ENCODE measurements at places on chromosomes 5 and 9. TPM values are rescaled to one million over a fixed set of nuclear protein-coding genes. Genes with fewer than 3 reads are reported as not detected.

PLK2 gene
- polyA plus RNA-seq: 26.2 TPM

POU5F2 gene
- polyA plus RNA-seq: not detected

SPATA31E1 gene
- not detected for polyA plus RNA-seq

ZBED3 gene
- polyA plus RNA-seq: 2.4 TPM

TSLP gene
- polyA plus RNA-seq: 0.30 TPM

IL9 gene
- not detected for polyA plus RNA-seq

DOCK8 gene
- 20.8 TPM for polyA plus RNA-seq

TCF7 gene
- 9.7 TPM for polyA plus RNA-seq

GABRG2 gene
- not detected for polyA plus RNA-seq

MEIKIN gene
- not detected for polyA plus RNA-seq

- no peak for DNase-seq
These were observed 25.6 kb upstream of the VLDLR start for GRCh38 chr9:2595973-2596372.

DNA sequence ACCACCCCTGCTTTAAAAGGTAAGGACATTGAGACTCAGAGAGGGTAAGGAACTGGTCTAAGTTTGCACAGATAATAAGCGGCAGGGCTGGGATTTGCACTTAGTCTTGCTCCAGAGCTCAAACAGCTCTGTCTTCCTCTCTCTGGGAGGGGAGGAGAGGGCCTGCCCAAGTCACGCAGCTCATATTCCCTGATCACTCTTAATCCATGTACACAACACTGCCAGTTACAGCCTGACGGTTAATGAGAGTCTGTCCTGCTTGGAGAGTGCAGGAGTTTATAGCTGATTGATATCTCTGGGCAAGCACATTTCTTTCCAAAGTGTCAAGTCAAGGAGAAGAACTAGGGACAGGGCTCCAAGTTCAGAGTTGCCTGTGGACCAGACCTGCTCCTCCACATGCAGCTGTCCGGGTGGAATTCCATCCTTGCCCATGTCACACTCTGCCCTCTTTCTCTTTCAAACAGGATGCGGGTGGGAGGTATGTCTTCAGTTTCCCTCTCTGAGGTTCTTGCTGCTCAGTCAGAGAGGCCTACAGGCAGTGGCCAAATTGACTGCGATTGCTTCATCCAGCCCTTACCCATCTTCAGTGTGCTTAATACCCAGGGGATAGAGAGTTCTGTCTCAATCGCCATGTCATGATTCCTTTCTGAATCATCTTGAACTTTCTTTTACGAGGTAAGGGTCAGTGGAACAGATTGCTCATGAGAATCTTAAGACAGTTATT is 54.5 kb downstream of the GALNT12 start:
- no peak for DNase-seq

GRCh38 chr5:125041798-125042197 is 295.4 kb upstream of the ZNF608 start:
- no peak for DNase-seq

DNA sequence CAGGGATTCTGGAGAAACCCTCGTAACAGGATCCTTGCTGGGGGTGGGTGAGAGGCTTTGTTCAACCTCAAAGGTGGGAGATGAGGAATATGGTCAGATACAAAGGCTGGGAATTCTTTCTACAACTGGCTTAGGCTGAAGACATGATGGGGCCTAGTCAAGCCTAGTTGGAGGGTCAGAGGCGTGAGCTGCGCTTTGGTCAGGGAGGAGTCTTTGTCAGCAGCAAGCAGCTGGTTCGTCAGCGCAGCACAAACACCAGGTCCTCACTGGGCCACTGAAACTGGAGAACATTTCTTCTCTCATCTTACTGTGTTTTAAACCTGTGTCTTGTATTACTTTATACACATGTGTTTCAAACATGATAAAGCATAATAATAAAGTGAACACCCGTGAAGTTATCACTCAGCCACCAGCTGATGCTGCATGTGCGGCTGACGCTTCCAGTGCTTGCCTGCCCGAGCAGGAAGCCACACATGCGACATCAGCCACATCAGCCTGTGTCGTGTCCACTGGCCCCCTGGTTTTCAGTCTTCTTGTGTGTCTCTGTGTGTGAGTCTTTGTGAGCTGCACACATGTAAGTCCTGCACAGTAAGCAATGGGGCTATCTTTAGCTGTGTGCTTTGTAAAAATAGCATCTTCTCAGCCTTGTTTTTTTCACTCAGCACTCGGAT is 81.5 kb downstream of the WNK2 start:
- DNase-seq: no peak

DNA sequence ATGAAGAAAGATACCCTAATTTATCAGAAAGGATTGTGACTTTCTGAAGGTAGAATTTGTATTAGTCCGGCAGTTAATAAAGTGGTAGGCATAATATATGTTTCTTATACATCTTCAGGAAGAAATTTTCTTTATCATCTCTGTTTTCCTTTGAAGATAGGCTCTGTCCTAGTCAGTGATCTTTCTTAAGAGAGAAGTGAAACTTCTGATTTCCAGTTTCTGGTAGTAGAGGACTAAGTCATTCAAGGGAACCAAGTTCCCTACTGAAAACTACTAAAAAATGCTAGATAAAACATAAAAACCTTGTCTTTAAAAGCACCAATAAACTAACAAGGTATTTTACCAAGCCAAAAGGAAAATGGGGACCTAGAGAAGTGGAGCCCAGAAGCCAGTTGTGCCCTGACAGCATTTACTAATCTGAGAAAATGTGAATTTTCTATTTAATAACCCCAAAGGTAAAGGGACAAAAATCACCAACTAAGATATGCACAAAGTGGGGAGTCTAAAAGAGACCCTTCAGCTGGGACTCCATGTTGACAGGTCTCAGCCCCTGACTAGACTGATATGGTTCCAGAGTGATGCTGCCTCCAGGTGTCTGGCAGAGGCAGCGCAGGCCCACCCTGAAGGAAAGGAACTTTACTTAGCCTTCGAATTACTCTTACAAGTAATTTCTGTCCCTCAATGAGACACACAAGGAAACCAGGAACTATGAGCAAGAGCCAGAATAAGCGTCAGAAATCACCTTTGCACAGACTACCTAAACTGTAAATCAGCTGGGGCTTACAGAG is 72.7 kb downstream of the FAM78A start:
- no peak for DNase-seq

DNA sequence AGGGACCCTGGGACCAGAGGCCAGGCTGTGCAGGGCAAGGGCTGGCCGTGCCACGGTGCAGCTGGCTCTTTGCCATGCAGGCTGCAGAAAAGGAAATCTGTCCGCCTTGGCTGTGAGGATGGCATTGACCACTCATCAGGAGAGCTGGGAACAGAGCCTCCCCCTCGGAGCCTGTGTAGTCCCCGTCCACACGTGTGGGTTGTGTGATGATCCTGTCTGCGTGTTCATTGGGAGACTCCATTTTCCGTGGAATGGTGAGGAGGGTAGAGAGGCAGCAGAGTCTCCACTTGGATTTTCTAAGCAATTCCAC is 47.7 kb downstream of the EHMT1 start:
- no peak for DNase-seq

DNA sequence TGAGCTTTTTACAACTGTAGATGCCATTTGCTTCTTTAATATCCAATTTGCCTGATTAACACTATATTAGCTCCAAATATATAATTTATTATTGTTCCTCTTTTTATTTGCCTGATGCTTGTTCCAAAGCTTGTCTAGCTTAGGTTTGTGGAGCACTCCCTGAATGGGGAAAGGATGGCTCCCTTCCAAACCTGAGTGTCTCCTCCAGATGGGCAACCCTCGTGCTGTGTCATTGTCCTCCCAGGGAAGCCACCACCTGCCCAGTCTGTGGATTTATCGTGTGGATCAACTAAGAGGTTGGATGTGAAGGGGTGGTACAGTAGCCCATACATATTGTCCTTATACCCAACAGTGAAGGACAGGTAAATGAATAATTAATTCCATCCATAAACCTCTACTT is 404.9 kb downstream of the CDK5RAP2 start:
- no peak for DNase-seq

DNA sequence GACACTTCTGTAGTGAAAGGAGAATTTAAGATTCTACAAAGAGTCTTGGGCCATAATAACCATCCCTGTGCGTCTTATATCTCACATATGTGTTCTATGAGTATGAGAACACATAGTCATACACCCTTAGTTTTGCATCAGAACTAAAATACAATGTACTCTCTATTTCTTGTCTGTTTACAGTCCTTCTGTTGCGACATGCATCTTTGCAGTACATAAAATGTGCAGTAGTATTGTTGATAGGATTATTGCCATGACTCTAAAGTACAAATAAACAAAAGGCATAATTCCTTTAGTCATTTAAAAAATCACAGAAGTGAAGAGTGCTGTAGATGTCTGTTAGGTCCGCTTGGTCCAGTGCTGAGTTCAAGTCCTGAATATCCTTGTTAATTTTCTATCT is 201.9 kb downstream of the NR3C1 start:
- no peak for DNase-seq

DNA sequence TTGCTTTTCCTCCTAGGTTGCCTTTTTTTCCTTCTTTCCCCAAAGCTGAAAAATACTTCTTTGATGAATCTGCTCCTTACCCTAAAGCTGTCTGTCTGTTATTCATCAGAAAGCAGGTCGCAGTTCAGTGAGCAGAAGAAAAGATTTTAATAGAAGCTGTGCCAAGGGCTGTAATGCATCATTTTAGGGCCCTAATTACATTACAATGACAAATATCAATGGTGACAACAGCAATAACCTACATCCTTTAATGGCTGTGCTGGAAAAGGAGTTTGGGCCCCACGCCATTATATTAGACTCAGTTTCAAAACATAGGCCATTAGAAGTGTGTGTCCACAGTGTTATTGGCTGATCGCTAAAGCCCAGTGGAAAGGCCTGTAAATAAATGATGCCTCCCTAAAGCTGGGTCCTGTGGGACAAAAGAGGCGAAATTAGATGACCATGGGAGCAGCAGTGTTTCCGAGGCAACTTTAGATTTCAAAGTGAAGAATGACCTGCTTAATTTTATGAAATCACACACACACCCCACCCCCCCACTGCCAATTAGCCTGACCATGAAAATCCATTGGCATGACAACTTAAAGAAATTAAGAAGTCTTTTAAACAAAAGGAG is 38.4 kb downstream of the TLE4 start:
- no peak for DNase-seq

DNA sequence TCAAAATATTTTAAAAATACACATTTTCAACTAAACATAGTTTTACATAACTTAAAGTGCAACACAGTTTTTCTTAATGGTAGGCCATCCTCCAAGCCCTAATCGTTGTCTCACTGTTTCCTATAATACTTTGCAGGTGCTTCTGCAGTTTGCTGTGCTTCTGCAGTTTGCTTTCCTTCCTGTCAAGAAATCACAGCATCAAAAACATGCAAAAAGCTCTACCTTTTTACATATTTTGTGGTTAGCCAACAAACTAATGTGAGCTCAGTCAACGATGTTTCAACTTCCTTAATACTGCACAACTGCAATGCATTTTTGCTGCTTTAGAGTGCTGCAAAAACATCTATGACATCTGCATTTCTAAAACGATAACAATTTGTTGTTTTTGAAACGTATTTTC is 25.2 kb downstream of the EMB start:
- DNase-seq: peak; percentile 13

- DNase-seq: peak; percentile 27
These were observed 1.0 kb downstream of the HMGCS1 start for GRCh38 chr5:43312076-43312661.

DNA sequence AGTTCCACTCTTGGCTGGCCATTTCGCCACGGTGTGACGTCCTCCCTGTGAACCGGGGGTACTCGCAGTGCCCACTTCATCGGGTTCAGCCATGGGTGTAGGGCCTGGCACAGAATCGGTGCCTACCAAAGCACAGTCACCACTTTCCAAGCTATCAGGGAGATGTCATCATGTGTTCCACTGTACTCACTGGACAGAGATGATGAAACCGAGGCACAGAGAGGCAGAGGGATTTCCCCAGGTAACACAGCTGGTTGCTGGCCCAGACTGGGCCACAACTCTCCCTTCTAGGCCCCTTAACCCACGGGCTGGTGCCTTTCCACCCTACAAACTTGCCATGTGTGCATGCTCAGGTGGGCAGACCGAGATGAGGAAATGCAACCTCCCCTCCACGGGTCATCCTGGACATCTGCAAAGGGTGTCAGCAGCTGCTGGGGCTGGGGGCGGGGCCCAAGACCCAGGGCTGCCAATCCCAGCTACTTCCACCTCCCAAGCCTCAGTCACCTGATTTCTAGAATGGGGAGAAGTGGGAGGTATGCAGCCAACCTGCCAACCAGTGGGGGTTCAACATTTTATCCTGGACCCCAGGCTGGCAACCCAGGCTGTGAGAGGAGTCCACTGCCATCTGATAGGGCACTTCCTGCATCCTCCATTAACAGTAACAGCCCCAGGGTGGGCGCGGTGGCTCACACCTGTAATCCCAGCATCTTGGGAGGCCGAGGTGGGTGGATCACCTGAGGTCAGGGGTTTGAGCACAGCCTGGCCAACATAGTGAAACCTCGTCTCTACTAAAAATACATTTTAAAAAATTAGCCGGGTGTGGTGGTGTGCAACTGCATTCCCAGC is 893 bp upstream of the SH2D3C start:
- no peak for DNase-seq

DNA sequence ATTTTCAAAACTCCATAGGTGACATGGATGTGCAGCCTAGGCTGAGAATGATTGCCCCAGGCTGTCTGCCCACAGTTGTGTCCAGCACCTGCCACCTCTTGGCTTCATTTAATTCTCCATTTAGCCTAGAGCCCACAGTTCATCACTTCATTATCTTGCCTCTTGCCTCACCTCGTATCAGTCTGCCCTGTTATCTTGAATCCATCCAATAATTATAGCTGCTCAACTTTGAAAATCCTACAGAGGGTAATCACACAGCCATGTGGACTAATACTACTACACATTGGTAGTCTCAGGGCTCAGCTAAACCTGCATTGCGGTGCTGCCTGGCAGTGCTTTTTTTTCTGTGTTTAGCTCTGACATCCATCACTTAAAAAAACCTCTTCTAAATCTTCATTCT is 7.4 kb downstream of the UGCG start:
- peak; percentile 31 for DNase-seq

DNA sequence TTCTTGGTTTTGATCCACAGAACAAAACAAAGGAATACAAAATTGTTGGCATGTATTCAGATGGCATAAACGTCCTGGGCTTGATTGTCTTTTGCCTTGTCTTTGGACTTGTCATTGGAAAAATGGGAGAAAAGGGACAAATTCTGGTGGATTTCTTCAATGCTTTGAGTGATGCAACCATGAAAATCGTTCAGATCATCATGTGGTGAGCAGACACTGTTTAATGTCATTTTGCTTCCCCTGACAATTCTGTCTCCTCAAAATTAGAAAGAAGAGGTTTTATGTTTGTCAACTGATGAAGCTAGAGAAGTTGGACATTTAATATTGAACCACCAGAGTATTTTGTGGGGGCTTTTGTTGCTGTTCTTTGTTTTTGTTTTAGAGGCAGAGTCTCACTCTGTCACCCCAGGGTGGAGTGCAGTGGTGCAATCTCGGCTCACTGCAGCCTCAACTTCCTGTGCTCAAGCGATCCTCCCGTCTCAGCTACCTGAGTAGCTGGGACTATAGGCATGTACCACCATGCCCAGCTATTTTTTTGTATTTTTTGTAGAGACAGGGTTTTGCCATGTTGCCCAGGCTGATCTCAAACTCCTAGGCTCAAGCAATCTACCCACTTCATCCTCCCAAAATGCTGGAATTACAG is 82.0 kb downstream of the SLC1A1 start:
- DNase-seq: no peak
